ENCODE measurements at places on chromosomes 5 and 9.
A peak's percentile ranks its signal among the peaks of the same experiment; 100 is the strongest.

DNA sequence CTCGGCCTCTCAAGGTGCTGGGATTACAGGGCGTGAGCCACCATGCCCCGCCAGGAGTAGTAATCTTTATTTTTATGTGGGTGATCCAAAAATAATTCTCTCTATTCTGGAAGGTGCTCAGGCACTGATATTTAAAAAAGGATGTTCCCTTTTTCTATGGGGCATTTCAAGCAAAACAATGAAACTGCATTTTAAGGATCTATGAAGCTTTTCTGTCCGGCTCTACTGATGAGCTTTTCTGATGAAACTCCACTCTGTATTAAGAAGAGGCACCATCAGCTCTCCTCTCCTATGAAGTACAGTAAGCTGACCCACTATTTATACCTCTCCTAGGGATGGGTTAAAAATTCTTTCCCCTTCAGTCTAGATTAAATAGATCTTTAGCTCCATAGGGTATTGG, 7.4 kb downstream of the ADAM19 start:
- DNase-seq: no peak

GRCh38 chr5:128100860-128101557, 17.4 kb downstream of the SLC12A2 start:
- DNase-seq: no peak

GRCh38 chr9:6049798-6050197, 34.4 kb upstream of the RANBP6 start:
- no peak for DNase-seq

GRCh38 chr9:95446984-95447383, 69.8 kb downstream of the PTCH1 start:
- no peak for DNase-seq

GRCh38 chr9:128836509-128837145, 7.0 kb upstream of the SPOUT1 start:
- DNase-seq: no peak

GRCh38 chr9:89179895-89180734, 1.5 kb upstream of the SHC3 start:
- DNase-seq: no peak

GRCh38 chr9:110995420-110996340, 42.6 kb downstream of the LPAR1 start:
- no peak for DNase-seq

GRCh38 chr9:110029956-110030480, 177.9 kb downstream of the C9orf152 start:
- DNase-seq: no peak

DNA sequence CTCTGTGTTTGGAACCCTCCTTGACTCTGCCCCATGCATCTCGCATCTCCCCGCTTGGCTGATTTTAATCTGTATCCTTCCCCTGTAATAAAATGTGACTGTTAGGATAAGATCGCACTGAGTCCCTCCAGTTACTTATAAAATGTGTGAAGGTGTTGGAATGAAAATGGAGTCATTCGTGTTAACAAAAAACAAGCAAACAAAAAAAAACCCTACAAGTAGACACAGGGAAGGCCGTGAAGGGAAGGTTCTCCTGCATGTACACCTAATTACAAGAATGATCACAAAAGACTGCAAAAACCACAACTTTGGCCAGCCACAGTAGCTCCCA, 14.2 kb upstream of the VDAC1 start:
- no peak for DNase-seq

GRCh38 chr9:20579524-20580314, 42.6 kb downstream of the MLLT3 start:
- DNase-seq: no peak

DNA sequence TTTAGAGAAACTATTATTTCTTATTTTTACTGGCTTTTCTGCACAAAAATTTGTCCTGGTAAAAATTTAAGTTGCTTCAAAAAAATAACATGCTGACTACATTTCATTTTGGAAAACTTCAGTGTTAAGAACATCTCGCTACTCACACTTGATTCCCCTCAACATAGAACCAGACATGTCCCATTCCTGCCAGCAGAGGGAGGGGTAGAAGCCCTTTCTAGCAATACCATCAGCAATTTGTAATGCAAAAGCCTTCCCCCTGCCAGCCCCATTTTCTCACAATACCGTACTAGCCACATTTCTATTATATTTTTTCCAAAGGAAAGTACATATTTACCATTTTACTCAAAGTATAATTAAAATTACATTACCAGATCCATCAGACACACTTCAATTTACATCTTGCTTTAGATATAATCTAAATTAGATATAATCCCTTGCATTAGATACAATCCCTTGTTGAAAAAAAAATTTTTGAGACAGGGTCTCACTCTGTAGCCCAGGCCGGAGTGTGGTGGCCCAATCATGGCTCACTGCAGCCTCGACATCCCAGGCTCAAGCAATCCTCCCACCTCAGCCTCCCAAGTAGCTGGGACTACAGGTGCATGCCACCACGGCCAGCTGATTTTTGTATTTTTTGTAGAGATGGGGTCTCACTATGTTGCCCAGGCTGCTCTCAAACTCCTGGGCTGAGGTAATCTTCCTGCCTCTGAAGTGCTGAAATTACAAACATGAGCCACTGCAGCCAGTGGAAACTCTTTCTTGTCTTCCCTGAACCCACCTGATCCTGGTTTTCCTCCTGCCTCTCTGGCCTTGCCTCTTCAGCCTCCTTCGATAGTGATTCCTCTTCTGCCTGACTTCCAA, 39.6 kb upstream of the IDNK start:
- no peak for DNase-seq

DNA sequence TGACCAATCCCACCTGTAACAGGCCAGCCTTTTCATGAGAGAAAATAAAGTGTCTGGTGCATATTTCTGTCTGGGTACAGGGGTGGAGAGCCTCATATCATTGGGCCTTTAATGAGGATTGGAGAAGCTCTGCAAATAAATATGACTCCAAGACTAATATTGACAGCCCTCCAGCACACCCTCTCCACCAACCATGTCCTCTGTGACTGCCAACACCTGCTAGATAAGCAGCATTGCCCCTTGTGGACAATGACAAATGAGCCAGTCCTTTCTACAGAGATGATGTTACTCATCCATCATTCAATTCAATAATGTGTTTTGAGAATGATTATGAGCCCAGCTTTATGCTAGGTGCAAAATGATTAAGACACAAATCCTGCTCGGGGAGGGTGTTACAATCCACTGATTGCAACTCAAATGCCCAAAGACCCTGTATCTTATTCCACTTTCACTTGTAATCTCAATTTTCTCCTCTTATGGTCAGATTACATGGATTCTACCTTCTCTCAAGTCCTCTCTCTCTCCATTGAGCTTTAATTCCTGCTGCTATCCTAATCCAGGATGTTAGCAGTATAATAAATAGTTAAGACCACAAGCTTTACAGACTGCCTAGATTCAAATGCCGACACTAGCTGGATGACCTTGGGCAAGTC, 2.1 kb upstream of the GFRA3 start:
- peak; percentile 10 for DNase-seq

DNA sequence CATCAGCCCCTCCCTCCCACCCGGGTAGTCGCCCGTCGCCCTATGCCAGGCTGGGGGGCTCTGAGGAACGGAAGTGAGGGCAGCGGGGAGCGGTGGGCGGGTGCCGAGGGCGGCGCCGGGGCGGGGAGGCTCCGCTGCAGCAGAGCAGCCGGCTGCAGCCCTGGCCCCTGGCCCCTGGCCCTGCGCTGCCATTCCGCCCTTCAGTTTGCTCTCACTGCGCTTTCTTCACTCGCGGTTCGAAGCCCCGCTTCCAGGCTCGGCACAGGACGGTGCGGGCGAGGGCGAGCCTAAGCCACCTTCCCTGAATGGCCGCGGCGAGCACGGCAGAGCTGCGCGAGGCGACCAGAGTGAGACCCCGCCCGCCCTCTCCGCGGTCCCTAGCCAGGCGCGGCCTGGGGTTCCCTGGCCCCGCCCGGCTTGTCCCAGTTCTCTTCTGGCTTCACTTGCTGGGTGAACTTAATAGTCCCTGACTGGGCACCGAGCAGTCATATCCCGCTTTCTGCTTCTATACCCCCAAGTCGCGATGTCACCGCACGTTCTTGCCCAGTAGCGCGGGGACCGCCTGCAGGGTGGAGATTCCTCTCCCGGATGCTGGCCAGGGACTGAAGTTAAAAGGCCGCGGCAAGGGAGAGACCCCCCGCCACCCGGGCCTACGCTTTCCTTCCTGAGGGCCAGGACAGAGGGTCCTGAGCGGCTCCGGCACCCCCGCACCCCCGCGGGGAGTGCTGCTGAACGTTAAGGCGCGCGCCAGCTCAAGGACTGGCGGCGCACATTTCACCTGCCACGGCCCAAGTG, 623 bp upstream of the TRIM36 start:
- DNase-seq: no peak

GRCh38 chr5:147731431-147732290, 50.9 kb downstream of the JAKMIP2 start:
- DNase-seq: no peak

DNA sequence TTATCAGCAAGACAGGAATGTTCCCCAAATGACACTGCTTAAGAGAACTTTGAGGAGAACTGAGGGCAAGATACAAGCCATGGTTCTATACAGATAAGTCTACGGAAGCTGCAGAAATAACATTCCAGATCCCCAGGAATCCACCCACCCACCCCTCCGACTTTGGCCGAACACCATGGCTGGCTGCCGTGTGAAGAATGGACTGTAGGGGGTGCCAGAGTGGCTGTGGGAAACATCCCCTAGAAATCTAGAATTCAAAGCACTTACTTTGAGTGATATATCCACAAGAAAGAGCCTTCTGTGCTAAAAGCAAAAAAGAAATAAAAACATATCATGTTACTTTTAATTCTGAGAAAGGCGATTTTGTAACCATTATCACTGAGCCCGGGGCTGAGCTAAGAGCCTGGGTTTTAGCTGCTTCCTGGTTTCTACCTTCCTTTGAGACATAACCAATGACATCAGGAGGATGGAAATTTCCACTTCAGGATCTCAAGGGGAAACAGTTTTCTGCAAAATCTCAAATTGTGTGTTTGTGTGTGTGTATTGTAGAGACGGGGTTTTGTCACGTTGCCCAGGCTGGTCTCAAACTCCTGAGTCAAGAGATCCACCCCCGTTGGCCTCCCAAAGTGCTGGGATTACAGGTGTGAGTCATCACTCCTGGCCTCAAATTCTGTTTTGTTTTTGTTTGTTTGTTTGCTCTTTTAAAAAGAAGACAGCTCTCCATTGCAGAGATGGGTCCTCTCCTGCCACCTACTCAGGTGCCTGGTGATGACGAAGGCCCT, 36.4 kb downstream of the GGTA1 start:
- DNase-seq: no peak

GRCh38 chr9:9574080-9574479, 1038.7 kb downstream of the PTPRD start:
- no peak for DNase-seq

DNA sequence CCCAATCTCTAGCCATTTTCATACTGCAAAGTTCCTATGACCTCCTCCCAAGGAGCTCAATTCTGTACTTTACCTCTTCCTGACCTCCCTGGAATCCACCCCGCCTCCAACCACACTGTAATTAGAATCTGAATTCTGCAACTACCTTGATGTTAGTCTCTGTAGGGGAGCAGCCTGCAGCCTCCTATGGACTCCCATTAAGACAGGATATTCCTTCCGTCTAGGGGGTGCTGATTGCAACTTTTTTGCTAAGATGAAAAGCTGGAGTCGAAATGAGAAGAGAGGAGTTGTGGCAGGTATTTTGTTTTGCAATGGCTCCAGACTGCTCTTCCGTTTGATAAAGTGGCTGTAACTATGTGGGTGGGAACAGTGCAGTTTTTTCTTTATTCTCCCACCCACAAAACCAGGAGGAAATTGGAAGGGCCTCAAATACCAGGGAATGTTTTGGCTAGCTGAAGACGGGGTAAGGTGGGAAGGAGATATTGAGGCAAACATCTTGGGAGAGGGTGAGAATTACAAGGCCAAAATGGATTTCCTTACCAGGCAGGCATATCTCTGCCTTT, 23.8 kb downstream of the ANXA2R start:
- no peak for DNase-seq

GRCh38 chr5:34790069-34790468, 48.9 kb upstream of the TTC23L start:
- DNase-seq: no peak

DNA sequence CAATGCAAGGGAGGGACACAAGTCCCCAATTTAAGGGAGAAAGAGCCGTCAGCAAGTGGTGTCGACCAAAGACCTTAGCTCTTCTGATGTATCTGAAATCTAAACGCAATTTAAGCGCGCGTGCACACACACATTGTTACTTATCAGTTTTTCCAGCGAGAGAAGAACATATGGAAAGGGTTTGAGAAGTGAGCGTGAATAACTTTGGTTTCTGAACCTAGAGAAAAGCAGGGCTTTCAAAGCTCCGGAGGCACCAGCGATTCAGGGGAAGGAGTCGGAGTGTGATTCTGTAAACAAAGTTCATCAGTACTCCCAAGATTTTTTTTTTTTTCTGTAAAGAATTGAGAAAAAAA, 191.8 kb downstream of the MEF2C start:
- no peak for DNase-seq

- no peak for DNase-seq
Measured at GRCh38 chr5:62578540-62578939, at the start of gene LRRC70. LRRC70 (plus strand) TSS chr5:62578819; CDS start chr5:62579439, 620 bp downstream.

GRCh38 chr5:10876006-10876744, 115.1 kb upstream of the DAP start:
- DNase-seq: no peak

- no peak for DNase-seq
Measured at GRCh38 chr5:17305017-17305416, 87.6 kb downstream of the BASP1 start.

- no peak for DNase-seq
Measured at GRCh38 chr5:172586125-172587060, 54.7 kb upstream of the NEURL1B start.

- DNase-seq: no peak
Measured at GRCh38 chr9:117300371-117301110, 114.3 kb downstream of the ASTN2 start.

GRCh38 chr5:1223278-1223670, 1.9 kb upstream of the SLC6A18 start:
- no peak for DNase-seq

GRCh38 chr5:161545344-161546094, 1.0 kb downstream of the GABRB2 start:
- DNase-seq: no peak

- no peak for DNase-seq
Measured at GRCh38 chr5:3843706-3844105, 248.1 kb downstream of the IRX1 start.

- DNase-seq: no peak
Measured at GRCh38 chr5:140042643-140043507, at the start of gene NRG2. NRG2 (minus strand) TSS chr5:140043299.

- DNase-seq: no peak
Measured at GRCh38 chr5:108720391-108720790, 27.3 kb upstream of the FER start.

GRCh38 chr5:172486451-172486850, 32.1 kb upstream of the SH3PXD2B start:
- DNase-seq: no peak
